NCI-H526 (cell line): ENCODE measurements at places on chromosomes 2 and 18.

- DNase-seq, result no peak
Measured at GRCh38 chr2:45681675-45682074, 30.2 kb downstream of the PRKCE start.

GRCh38 chr2:121427187-121427689, 103.4 kb upstream of the RNU4ATAC start:
- no peak for DNase-seq

DNA sequence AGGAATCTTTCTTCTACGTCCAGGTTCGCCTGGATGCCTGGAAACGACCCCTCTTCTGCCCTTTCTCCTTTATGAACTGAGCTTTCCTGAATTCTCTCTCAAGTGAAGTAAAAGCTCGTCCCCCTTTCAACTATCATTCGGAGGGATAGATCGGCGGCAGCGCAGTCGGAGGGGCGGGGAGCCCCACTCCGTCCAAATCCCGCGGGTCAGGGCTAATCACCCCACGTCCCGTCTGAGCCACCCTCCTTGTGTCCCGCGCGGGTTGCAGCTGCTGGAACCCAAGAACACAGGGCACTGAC, 367 bp downstream of the FBXO48 start:
- DNase-seq, result no peak

- no peak for DNase-seq
Measured at GRCh38 chr2:172693037-172693436, 42.6 kb upstream of the RAPGEF4 start.

- no peak for DNase-seq
Measured at GRCh38 chr18:7637269-7637668, 70.2 kb downstream of the PTPRM start.

DNA sequence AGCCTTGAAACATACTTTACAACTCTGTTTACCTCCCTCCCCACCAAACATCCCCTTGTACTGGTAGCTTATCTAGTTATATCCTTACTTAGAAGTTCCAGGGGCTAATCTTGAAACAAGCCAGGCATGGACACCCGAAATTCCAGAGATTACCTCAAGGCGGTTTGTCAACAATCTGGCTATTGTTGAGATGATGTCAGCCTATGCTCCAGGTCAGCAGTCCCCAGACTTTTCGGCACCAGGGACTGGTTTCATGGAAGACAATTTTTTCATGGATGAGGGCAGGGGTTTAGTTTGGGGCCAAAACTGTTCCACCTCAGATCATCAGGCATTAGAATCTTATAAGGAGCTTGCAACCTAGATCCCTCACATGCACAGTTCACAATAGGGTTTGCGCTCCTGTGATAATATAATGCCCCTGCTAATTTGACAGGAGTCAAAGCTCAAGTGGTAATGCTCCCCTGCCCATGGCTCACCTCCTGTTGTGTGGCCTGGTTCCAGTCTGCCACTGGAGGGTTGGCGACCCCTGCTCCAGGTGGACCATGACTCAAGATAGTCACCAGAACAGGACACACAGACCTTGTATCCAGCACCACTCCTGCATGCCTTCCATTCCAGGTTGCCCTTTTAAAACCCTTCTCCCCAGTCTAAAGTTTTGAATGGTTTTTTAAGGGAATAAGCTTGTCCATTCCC, 171.2 kb downstream of the SPAG16 start:
- no peak for DNase-seq

- DNase-seq, result no peak
Measured at GRCh38 chr2:73762571-73762970, 17.3 kb downstream of the DUSP11 start.

- DNase-seq, result no peak
Measured at GRCh38 chr18:5534845-5535244, 9.0 kb downstream of the EPB41L3 start.

GRCh38 chr18:41972067-41972925, 17.3 kb downstream of the PIK3C3 start:
- DNase-seq, result no peak

GRCh38 chr2:73072129-73072395, 550 bp upstream of the SFXN5 start:
- no peak for DNase-seq

DNA sequence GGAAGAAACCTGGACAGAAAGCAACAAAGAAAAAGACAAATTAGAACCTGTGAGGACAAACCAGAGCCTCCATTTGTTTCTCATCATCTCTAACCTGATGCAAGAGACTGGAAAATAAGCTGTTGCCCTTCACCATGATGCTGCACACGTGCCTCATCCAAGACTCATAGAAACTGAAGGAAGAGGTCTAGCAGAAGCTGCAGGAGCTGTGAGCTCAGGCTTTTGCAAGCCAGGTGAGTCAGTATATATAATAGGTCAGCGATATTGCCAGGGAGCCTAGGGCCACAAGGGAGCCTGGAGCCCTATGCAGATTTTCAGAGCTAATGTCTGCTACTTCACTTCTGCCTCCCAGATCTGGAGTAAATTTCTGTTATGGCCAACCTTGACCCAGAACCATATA, 163.1 kb downstream of the LNPK start:
- peak; percentile 31 for DNase-seq

- DNase-seq, result no peak
Measured at GRCh38 chr2:38499548-38500282, 103.0 kb downstream of the HNRNPLL start.
